ENCODE measurements at places on chromosomes 3 and 15.

DNA sequence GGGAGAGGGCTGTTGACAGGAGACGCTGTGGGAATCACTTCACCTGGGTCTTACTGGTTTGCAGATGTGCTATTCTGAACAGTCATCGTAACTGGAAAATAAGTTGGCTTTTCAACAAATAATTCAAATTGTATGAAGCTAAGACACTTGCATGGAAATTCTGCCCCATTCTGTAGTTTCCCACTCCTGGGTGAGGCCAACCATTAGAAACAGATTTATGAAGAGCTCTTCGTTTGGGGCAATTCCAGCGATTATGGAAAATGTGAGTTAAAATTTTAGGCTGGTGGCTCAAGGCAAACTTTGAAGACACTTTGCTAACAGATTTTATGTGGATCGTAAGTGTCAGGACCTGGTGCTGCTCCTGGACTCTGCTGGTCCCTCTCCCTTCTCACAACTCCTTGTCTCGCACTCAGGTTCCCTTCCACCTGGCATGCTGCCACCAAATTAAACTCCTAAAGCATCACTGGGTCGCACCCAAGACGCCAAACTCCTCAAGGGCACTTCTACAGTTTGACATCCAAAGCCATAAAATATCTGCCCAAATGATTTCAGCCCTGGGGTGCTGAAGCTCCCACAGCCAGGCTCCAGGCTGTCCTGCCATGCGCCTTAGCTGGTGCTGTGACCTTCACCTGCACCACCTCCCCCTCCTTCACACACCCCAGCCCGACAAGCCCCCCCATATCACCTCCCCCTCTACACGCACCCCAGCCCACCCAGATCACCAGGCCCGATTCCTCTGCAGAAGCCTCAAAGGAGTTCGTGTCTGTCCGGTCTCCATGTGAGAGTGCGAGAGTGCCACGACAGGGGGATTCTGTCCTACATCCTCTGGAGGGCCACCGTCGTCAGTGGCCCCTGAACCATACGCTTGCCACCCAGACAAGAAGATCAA, 138.4 kb downstream of the NSMCE3 start:
- no peak for DNase-seq

DNA sequence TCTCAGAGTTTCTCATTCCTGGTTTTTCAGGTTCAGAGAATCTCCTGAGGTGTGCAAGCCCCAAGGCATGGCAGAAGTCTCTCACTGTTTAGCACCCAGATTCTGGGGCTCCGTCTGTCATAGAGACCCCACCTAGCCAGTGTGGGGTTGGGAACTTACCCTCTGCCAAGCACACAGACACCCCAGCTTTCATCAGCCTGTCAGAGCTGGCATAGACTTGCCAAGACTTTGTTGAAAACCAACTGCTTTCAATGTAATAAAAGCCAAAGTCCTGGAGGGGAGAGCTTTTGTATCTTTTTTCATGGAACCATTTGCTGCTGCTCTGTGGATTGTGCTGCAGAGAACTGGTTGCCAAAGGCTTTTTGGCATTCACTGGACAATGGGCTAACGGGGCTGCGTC, 341.4 kb upstream of the TRIM42 start:
- DNase-seq: no peak

DNA sequence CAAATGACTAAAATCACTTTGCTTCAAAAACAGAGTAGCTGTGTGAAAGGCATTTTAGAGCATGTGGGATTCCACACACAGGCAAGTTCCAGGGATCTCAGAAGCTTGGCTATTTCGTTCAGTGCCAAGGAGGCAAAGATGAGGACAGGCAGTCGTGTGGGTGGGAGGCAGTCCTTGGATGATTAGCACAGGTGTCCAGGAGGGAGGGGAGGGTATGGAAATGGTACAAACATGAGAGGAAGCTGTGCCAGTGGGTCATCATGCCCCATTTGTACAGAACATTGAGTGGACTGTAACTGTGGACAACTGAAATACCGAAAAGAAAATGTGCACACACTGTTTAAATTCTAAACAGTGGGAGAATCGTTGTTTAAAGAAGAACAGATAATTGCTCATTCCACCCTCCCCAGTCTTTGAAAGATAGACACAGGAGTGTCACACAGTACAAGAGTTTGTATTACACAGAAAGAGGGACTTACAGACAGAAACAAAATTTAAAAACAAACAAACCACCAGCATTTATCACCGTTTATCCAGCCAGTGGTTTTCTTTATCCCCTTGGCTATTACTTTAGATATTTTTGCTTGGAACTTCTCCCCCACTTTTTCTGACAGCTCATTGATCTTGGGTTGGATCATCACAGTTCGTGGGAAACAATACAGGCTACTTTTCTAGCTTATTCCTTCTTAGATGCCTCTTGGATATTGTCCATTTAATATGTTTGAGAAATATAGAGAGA, 122.9 kb downstream of the GREM1 start:
- no peak for DNase-seq

- no peak for DNase-seq
These were observed 57.1 kb upstream of the SSR3 start for GRCh38 chr3:156611870-156612494.

DNA sequence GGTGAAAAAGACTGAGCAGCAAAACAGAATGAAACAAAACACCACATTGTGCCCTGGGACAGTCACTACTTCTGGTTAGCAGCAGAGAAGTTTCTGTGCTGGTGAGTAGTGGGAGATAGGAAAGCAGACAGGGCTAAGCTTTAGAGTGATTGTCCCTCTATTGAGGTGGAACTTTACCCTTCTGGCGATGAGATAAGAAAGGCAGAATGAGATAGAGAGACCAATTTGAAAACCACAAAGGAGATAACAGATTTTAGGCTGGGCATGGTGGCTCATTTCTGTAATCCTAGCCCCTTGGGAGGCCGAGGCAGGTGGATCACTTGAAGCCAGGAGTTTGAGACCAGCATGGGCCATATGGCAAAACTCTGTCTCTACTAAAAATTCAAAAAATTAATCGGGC, 208.5 kb downstream of the TBL1XR1 start:
- no peak for DNase-seq

DNA sequence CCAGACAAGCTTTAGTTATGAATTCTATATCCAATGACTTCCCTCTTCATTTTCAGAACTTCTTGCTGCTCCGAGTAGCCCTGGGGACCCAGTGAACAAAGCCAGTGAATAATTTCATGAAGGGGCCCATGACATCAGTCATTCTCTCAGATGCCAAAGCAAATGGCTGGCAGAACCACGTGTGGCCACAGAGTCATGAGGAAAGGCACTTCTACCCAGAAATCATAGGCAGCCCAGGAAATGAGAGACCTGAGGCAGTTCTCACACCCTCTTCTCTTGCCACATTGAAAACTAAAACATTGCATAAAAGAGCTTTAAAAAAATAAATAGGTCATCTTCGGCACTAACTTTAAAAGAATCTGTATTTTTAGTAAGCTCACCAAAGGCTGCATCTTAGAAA, 4.3 kb upstream of the UACA start:
- no peak for DNase-seq

DNA sequence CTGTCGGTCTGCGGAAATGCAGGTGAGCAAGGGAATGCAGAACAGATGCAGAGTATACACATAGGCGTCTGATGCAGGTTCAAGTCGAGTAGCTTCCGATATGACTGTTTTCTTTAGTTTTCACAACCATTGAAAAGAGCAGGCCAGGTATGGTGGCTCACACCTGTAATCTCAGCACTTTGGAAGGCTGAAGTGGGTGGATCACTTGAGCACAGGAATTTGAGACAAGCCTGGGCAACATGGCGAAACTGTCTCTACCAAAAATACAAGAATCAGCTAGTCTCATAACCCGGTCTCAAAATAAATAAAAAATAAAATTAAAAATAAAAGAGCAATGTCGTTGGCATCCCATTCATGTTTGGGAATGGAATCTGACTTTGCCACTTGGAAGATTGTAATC, 101.5 kb downstream of the PTPRG start:
- no peak for DNase-seq

DNA sequence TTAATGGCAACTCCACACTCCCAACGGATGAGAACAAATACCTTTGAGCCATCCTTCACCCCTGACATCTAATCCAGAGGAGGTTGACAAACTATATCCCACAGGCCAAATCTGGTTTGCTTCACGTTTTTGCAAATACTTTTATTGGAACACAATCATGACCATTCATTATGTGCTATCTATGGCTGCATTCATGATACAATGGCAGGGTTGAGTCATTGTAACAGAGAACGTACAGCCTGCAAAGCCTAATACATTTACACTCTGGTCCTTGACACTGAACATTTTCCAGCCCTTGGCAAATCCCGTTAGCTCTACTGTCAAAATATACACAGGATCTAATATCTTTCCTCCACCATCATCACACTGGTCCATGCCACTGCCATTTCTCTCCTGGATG, 7.6 kb upstream of the PRICKLE2 start:
- DNase-seq: no peak

- no peak for DNase-seq
These were observed 68.6 kb downstream of the EXOG start for GRCh38 chr3:38564631-38565338.

- DNase-seq: no peak
These were observed 108.9 kb downstream of the RPL22L1 start for GRCh38 chr3:170761103-170761502.

DNA sequence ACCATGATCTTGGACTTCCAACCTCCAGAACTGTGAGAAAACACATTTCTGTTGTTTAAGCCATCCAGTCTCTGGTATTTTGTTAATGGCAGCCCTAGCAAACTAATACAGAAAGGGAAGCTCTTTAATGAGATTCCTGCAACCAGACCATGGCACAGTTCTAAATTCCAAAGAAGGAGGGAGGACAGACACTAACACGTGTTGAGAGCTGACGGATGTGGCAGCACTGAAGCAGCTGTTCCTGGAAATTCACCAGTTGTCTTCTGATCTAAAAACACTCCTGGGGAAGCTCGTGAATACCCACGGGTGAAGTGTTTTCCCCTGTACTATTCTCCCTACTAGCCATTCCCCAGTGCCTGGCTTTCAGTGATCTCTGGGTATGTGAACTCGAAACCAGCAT, 56.7 kb downstream of the RPL22L1 start:
- DNase-seq: no peak

GRCh38 chr3:49626101-49626581, 48.0 kb upstream of the APEH start:
- no peak for DNase-seq

DNA sequence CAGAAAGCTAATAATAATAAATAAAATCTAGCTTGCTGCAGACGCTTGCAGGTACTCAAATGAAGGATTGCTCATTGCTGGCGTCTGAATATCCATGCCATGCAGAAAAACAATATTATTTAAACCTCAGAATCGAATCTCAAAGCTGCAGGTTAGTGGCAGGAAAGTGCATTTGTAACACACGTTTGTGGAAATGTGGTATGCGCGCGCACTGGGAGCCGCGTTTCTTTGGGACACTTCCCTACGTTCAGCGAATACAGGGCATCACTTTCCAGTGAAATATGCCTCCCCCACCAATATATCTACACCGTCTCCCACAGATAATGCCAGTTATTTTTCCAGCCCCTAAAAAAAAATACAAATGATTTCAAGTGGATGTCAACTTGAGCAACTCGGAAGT, 37.1 kb downstream of the ZIC4 start:
- no peak for DNase-seq

- DNase-seq: no peak
These were observed 321.4 kb upstream of the GBE1 start for GRCh38 chr3:82082796-82083195.

All from activated T-cell treated with anti-CD3 and anti-CD28 coated beads for 1 hour (primary cell).